Osteocyte (in vitro differentiated cells): ENCODE measurements at places on chromosomes 1 and 21. TPM values are rescaled to one million over a fixed set of nuclear protein-coding genes. Genes with fewer than 3 reads are reported as not detected.
A peak's percentile ranks its signal among the peaks of the same experiment; 100 is the strongest.

- no peaks in the 10 kb centered on the region for H3K27me3 ChIP-seq
- no peak overlapping the region for H3K4me3 ChIP-seq
- DNase-seq = no peak
- H3K36me3 ChIP-seq = peaks cover 43% of the 10 kb centered on the region
These were observed 21.6 kb downstream of the VPS13D start for GRCh38 chr1:12251442-12251841.

- H3K4me3 ChIP-seq = no peak overlapping the region
- H3K27me3 ChIP-seq = no peaks in the 10 kb centered on the region
These were observed 75.8 kb downstream of the ALPL start for GRCh38 chr1:21585037-21585436.

- H3K4me3 ChIP-seq = no peak overlapping the region
- peaks cover 22% of the 10 kb centered on the region for H3K4me1 ChIP-seq
These were observed 187.3 kb downstream of the AK5 start for GRCh38 chr1:77468949-77469710.

- peaks cover 6% of the 10 kb centered on the region for H3K4me1 ChIP-seq
- H3K36me3 ChIP-seq = peaks cover 2% of the 10 kb centered on the region
- no peak overlapping the region for H3K27ac ChIP-seq
- H3K27me3 ChIP-seq = peaks cover 2% of the 10 kb centered on the region
- no peak for DNase-seq
These were observed 108.7 kb upstream of the ARHGEF16 start for GRCh38 chr1:3345792-3346191.

DNA sequence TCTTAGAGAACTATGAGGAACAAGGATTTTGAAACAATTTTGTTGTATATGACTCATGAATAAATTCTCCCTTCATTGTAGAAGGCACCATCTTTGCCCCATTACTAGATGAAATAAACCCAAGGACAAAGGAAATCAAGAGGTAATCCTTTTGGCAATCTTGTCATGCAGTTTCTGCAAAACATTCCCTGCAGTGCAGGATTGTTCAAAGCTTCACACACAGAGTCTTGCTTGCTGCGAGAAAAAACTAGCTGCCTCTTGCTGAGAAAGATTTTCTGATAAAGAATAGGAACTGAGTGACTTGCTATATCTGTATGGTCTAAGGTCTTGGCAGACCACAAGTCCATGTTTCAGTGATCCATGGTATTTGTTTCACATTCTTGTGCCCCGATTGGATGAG is 657.4 kb upstream of the ADGRL4 start:
- no peaks in the 10 kb centered on the region for H3K4me1 ChIP-seq
- H3K4me3 ChIP-seq = no peak overlapping the region
- H3K36me3 ChIP-seq = no peaks in the 10 kb centered on the region
- DNase-seq = no peak
- no peak overlapping the region for H3K27ac ChIP-seq
- no peaks in the 10 kb centered on the region for H3K27me3 ChIP-seq

DNA sequence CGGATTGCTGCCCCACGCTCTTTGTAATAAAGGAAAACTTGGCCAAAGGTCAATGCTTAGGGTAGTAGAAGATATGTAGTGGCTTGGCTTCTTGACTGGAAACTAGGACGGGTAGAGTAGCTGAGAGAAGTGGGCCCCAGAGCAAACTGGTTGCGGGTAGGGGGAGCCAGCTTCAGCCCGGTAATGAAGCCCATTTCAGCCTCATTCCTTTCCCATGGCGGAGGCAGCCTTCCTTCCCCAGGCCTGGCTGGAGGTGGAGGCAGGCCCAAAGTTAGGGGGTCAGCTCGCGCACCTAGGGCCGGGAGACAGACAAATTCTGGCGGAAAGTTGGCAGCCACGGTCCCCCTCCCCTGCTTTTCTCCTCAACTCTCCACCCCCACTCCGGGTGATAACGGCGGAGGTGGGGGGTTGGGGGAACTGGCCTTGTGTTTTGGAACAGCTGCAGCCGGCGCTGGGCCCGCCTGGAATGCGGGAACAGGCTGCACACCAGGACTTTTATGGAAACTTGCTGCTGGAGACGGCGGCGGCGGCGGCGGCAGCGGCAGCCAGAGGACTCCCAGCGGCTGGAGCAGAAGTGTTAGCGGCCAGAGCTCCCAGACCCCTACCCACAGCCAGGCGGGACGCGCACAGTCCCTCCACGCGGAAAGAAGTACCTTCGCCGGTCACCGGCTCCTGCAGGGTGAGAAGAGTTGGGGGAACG is at the start of gene NEXN:
Gene NEXN (plus strand): TSS at position 544 of the 700 bp plus-strand sequence. CDS start 27,483 bp downstream, outside the sequence.
- no peaks in the 10 kb centered on the region for H3K27me3 ChIP-seq
- H3K4me3 ChIP-seq = peak within 1 kb of the TSS; percentile 97
- DNase-seq = peak; percentile 92
- H3K4me1 ChIP-seq = peaks cover 55% of the 10 kb centered on the region
- H3K27ac ChIP-seq = peak within 1 kb of the TSS; percentile 99

DNA sequence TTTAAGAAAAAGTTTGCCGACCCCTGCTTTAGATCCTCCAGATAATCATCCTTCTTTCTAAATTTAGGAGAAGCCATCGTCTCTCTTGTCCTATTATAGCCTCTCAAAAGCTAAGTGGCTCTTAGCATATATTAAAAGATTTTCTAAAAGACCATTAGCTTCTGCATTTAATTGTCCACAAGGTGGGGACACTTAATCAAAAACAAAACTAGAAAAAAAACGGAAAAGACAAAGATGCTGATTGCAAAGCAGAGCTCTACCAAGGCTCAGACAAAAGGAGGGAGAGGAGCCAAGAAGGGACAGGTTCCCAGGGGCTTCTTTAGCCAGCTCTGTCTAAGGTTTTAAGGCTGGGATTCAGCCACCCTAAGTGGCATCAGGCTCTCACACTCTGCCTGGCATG is 128.3 kb upstream of the HMGB4 start:
- no peaks in the 10 kb centered on the region for H3K36me3 ChIP-seq
- no peaks in the 10 kb centered on the region for H3K27me3 ChIP-seq
- H3K27ac ChIP-seq = no peak overlapping the region
- H3K4me1 ChIP-seq = no peaks in the 10 kb centered on the region
- no peak for DNase-seq

GRCh38 chr1:8097077-8097799 is 71.1 kb upstream of the ERRFI1 start:
- peaks cover 63% of the 10 kb centered on the region for H3K4me1 ChIP-seq
- H3K27me3 ChIP-seq = no peaks in the 10 kb centered on the region
- peaks cover 3% of the 10 kb centered on the region for H3K36me3 ChIP-seq
- DNase-seq = no peak
- peak overlapping the region; percentile 97 for H3K27ac ChIP-seq
- H3K4me3 ChIP-seq = no peak overlapping the region

GRCh38 chr1:165910764-165911421 is 83.5 kb downstream of the UCK2 start:
- peaks cover 21% of the 10 kb centered on the region for H3K36me3 ChIP-seq
- H3K4me1 ChIP-seq = peaks cover 24% of the 10 kb centered on the region
- no peak overlapping the region for H3K4me3 ChIP-seq

DNA sequence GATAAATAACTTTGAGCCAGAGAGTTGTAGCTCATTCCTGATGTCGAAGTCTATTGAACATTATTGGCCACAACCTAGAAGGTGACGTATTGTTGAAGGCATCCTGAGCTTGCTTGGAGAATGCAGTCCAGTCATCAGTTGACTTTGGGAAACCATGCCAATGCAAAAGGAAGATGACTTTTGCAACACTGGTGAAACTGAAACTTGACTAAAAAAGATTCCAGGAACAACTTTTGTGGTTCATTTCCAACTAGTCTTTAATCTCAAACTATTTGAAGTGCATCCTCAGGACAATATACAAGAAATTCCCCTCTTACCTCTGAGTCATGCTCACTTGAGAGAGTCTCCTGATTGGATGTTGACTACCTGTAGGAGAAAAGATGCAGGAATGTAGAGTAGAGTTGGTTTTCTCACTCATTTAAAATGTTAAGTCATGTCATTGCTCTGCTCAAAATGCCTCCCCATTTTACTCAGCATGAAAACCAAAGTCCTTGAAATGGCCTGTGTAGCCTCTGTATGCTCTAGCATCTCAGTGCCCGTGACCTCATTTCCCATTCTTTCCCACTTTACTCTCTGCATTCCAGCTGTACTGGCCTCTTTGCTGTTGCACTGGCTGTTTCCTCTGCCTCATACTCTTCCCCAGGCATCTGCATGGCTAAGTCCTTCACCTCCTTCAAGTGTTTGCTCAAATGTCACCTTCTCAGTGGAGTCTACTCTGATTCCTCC is 24.4 kb upstream of the LEPR start:
- DNase-seq = no peak
- H3K4me3 ChIP-seq = no peak overlapping the region
- no peak overlapping the region for H3K27ac ChIP-seq
- H3K4me1 ChIP-seq = peaks cover 17% of the 10 kb centered on the region

DNA sequence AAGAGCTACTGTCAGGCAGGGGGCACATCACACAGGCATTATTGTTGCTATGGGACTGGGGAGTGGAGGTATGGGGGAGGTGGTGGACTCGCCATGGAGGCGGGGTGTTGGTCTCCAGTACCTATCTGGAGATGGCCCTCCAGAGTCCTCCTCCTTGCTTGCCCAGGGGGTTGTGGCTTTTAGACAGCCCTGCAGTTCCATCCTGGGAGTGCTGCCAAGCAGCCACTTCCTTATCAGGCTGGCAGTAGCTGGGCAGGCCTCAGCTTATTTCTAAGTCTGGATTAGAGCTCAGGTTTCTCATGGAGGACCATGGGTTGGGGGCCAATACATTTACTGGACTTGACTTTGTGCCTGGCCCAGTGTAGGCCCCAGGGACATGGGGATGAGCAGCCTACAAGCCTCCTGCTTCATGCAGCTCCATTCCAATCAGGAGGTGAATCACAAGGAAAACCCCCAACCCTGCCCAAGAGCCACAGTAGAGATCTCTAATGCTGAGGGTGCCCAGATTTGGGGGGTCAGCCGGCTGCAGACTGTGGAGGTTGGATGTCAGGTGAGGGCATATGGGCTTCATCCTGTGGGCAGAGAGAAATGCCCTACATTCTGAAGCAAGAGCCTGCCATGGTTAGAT is 210.7 kb upstream of the EDN2 start:
- no peak for DNase-seq
- no peak overlapping the region for H3K4me3 ChIP-seq
- no peaks in the 10 kb centered on the region for H3K36me3 ChIP-seq
- no peak overlapping the region for H3K27ac ChIP-seq

- H3K27me3 ChIP-seq = no peaks in the 10 kb centered on the region
- peaks cover 19% of the 10 kb centered on the region for H3K36me3 ChIP-seq
- no peak for DNase-seq
- peak overlapping the region; percentile 98 for H3K27ac ChIP-seq
These were observed 751 bp downstream of the MRPS15 start for GRCh38 chr1:36463463-36463802.

- H3K27ac ChIP-seq = no peak overlapping the region
- no peaks in the 10 kb centered on the region for H3K36me3 ChIP-seq
- H3K27me3 ChIP-seq = no peaks in the 10 kb centered on the region
- peaks cover 19% of the 10 kb centered on the region for H3K4me1 ChIP-seq
- H3K4me3 ChIP-seq = no peak overlapping the region
These were observed 745 bp upstream of the ANP32E start for GRCh38 chr1:150236614-150237100.

DNA sequence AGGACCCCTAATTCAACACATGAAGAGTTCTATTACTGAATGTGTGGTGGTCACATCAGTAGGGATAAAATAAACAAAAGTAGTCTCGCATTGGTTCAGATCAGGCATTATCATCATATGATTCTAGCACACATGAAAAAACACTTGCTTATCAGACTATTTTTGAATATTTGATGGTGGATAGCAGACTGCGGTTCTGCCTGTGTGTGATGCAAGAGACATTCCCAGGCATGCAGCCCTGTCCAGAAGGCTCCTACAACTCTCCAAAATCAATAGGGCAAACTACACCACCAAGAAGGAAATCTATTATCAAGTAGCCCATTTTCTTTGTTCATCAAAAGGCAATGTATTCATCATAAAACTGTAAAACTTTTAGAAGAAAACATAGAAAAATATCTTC is 304.7 kb downstream of the DUSP10 start:
- H3K36me3 ChIP-seq = no peaks in the 10 kb centered on the region
- H3K4me1 ChIP-seq = peaks cover 24% of the 10 kb centered on the region
- DNase-seq = no peak
- H3K4me3 ChIP-seq = no peak overlapping the region
- H3K27me3 ChIP-seq = no peaks in the 10 kb centered on the region

DNA sequence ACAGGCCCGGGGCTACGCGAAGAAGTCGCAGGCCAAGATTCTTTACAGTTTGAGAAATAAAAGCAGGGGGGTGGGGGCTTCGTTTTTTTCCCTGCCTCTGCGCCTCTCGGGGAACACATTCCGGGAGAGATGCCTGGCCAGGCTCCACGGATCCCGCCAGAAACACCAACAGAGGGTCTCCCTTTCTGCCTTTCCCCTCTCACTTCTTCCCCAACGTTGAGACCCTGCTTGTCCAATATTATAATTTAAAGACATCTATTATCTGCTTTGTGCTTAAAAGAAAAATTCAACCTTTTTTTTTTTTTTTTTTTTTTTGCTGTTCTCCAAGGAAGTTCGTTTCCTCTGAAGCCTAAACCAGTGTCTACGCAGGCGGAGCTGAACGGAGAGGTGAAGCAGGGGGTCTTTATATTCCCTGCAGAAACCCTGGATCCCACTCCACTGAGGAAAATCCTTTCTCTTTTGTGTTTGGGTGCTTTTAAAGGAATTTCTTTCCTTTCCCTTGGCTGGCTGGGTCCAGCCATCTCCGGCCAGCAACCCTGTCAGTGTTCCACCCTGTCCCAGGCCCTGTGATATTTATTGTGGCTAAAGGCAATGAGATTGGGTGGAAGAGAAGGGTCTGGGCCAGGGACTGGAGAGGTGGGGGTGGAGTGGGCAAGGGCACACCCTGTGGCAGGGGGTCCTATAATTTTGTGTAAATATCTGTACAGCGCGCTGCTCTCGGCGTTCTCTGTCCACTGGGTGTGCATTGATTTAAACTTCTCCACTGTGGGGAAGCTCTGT is 2.2 kb downstream of the FOXD2 start:
- H3K27me3 ChIP-seq = no peaks in the 10 kb centered on the region
- no peak for DNase-seq
- no peak overlapping the region for H3K4me3 ChIP-seq
- no peak overlapping the region for H3K27ac ChIP-seq

DNA sequence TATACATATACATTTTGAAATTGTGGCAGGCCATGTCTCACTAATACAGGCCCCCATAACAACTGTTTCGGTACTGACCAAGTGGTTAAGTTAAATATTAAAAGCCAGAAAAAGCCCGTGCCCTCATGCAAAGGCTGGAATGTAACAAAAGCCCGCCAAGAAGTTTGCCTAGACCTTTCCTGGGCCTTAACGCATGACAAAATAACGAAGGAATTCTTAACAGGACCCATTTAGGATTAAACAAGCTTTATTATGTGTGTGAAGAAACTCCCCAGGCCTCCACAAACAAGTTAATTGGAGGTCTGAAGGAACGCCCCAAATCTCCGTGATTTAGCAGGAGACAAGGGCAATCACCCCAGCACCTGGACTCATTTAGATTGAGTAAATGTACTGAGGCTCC is 42.4 kb downstream of the TNFSF4 start:
- no peaks in the 10 kb centered on the region for H3K27me3 ChIP-seq
- H3K4me1 ChIP-seq = peaks cover 10% of the 10 kb centered on the region

CHIA gene
- total RNA-seq = not detected in 2 replicates

NCF2 gene
- total RNA-seq = not detected in 2 replicates

PLD5 gene
- not detected in 2 replicates for total RNA-seq

RHD gene
- not detected in 2 replicates for total RNA-seq

LAD1 gene
- total RNA-seq = 0.16 and 0.91 TPM in 2 replicates

CENPF gene
- total RNA-seq = 21.5 and 26.5 TPM in 2 replicates

GPR25 gene
- total RNA-seq = not detected in 2 replicates
